ENCODE measurements at places on chromosomes 16 and 17.

- no peak for DNase-seq
These were observed 53.7 kb downstream of the SF3B3 start for GRCh38 chr16:70577256-70577698.

DNA sequence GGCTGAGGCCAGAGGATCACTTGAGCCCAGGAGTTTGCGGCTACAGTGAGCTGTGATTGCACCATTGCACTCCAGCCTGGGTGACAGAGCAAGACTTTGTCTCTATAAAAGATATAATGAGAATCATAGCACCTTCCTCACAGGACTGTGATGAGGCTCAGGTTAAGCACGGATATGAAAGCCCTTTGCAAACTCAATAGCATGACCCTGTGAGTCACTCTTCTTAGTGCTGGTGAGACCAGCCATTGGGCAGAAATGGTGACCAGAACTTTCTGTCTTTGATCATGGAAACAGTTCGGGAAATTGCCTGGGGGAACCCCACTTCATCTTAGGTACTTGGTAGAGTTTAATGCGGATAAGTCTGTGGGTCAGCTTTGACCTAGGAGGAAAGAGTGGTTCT is 144.2 kb downstream of the PRKCB start:
- DNase-seq = no peak

DNA sequence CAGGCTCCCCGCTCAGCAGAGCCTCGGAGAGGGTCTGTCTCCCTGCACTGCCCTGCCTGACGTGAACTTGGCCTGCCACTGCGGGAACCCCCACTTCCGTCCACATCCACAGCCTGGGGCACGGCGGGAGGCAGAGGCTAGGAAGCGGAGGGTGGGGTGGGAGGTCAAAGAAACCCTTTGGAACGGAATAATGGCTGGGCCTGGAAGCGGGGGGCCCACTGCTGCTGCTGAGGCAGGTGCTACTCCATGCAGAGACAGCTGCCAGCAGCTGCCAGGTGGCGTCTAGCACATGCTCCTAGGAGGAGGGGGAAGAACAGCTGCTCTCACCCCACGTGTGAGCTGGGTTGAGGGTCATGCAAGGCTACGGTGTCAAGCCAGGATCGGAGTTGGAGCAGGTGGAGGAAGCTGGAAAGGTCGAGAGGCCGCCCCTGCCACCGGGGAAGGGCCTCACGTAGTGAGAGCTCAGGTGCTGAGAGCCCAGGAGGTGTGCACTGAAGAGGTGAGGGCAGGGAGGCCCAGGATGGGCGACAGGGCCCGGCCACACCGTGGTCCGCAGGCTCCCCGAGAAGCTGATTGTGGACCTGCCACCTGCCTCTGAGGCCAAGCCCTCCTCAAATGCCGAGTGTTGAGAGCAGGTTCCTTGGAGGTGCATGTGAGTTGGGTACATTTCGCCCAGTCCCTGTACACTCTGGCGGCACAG is 9.8 kb downstream of the FSCN2 start:
- DNase-seq = no peak

DNA sequence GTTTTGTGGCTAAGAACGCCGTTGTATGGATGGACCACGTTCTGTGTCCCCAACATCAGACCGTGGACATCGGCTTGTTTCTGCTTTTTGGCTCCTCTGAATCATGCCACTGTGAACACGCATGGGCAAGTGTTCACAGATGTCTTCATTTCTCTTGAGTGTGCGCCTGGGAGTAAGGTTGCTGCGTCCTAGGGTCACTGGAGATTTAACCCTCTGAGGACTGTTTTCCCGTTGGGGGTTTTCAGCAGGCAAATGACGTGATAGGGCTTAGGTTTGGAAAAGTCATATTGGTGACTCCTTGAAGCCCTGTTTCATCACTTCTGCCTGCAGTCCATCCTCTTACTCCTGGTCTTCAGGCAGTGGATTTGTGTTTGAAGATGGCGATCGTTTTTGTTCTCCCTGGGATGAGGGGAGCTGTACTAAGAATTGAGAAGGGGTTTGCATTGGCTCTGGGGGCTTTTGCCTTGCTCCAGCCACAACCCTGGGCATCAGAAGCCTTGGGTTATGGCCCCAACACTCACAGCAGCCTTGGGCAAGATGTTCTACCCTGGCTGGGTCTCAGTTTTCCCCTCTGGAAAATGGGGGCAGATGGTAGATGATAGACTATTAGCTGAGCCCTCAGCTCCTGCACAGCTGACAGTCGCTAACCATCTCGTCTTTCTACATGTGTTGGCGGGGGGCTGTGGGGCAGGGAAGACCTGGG is 67.2 kb upstream of the CIBAR2 start:
- DNase-seq = no peak

Data from HuH-7.5 (cell line).